ENCODE measurements at places on chromosomes 2 and 18.

DNA sequence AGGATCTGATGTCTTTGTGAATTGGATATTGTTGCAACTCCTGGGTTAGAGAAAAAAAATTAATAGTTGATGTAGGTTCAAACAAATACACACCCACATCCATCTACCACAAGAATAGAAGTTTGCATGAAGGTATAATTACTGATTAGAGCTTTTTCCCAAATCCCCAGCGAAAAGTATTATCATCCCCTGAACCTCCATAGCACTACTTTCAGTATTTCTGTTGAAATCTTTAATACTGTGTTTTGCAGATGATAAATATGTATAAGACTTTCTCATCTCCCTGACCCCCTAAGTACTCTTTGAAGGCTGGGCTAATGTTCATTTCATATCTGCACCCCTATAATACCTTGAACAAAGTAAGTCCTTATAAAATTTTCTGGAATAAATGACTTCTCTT, 6.4 kb downstream of the FN1 start:
- no peak for DNase-seq

DNA sequence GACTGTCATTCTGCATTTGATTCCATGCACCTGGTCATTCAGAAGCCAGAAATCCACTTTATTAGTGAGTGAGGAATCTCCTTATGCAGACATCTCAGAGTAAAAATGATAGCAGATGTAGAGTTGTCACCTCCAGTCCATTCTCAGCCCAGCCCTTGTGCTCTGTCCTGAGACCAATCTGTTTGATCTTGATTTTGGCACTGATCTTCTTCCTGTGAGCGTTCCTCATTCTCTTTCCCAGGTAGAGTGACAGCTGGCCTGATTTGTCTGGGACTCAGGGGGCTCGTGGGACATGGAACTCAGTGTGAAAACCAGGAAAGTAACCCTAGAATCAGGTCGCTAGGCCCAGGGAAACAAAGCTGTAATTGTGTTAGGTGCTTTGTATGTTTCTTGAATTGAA, 8.9 kb downstream of the ARHGAP25 start:
- DNase-seq: no peak

GRCh38 chr2:38159597-38159996, 83.6 kb upstream of the CYP1B1 start:
- no peak for DNase-seq

- DNase-seq: no peak
Observed at GRCh38 chr2:145792745-145793144, 1272.8 kb upstream of the ZEB2 start.

- DNase-seq: no peak
Observed at GRCh38 chr18:74425876-74426275, 31.2 kb downstream of the DIPK1C start.

GRCh38 chr2:232896720-232897597, 26.9 kb downstream of the SNORC start:
- no peak for DNase-seq

- peak; percentile 71 for DNase-seq
Observed at GRCh38 chr2:216742411-216742810, 47.1 kb upstream of the IGFBP5 start.

DNA sequence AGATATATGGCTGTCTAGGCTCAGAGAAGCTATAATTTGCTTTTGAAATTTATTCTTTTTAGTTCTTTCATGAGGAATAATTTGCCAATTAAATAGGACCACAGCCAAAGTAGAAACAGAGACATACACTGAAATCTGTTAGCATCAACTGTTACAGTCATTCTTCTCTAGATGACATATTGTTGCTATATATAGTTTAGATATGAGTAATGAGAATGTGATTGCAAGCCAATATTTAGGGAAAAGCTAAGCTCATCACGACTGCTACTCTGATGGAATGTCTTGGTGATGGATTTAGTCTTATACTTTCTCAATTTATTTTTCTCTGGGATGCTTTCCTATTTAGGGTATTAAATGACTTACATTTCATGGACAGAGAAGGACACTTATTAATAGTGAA, 259.1 kb downstream of the LNPK start:
- no peak for DNase-seq

GRCh38 chr2:239268549-239268948, 132.3 kb downstream of the HDAC4 start:
- DNase-seq: no peak

GRCh38 chr2:100624536-100624935, 61.7 kb downstream of the PDCL3 start:
- DNase-seq: no peak

GRCh38 chr2:194380011-194380410, 1277.0 kb upstream of the SLC39A10 start:
- DNase-seq: no peak

DNA sequence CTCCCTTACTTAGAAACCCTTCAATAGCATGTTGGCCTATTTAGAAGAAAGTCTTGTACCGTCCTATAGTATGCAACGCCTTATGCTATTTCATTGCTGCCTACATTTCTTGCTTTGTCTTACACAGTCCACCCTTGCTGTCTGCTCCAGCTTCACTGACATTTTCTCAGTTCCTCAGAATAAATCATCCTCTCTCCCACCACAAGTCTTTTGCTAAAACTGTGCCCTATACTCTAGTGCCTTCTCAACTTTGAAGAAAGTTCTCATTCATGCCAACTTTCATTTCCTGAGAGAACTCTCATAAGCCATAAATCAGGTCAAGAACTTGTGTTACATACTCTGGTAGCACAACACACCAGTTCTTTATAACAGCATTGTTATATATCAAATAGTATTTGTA, 54.3 kb upstream of the COL3A1 start:
- DNase-seq: no peak

DNA sequence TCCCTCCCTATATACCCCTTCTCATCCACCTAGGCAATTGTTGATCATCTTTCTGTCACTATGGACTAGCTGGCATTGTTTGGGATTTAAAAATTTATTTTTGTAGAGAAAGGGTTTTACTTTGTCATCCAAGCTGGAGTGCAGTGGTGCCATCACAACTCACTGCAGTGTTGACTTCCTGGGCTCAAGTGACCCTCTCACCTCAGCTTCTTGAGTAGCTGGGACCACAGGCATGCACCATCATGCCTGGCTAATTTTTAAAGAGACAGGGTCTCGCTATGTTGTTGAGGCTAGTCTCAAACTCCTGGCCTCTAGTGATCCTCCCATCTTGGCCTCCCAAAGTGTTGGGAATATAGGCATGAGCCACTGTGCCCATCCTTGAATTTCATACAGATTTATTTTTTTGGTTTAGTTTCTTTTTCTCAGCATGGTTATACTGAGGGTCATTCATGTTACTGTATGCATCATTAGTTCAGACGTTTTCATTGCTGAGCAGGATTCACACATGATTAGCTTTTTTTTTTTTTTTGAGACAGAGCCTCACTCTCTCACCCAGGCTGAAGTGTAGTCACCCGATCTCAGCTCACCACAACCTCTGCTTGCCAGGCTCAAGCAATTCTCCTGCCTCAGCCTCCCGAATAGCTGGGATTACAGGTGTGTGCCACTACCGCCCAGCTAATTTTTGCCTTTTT, 8.6 kb upstream of the PCARE start:
- no peak for DNase-seq
